ENCODE measurements at places on chromosomes 3 and 15.

GRCh38 chr15:33742306-33742705, 226.0 kb upstream of the CHRM5 start:
- no peak for DNase-seq

GRCh38 chr15:62740141-62741004, 302.2 kb upstream of the TPM1 start:
- no peak for DNase-seq

DNA sequence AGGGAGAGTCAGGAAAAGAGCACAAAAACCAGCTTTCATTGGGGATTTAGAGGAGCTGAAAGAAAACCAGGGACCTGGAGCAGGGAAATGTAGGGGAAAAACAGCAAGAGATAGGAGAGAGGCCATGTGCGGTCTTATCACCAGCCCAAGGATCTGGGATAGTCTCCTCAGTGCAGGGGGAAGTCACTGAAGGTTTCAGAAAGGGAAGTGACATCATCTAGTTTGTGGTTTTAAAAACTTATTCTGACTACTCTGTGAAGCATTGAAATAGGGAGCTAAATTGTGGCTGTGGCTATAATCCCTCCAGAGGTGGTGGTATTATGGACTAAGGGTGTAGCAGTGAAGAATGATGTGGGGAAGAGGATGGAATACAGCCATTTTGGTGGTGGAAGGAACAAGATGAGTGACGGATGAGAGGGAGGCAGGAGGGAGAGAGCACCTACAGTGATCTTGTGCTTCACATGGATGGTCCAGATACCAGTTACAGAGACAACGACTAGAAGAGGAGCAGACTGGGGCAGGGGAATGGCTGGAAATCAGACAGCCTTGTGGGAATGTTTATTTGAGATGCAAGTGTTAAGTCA, 72.7 kb downstream of the HMG20A start:
- peak; percentile 51 for DNase-seq

DNA sequence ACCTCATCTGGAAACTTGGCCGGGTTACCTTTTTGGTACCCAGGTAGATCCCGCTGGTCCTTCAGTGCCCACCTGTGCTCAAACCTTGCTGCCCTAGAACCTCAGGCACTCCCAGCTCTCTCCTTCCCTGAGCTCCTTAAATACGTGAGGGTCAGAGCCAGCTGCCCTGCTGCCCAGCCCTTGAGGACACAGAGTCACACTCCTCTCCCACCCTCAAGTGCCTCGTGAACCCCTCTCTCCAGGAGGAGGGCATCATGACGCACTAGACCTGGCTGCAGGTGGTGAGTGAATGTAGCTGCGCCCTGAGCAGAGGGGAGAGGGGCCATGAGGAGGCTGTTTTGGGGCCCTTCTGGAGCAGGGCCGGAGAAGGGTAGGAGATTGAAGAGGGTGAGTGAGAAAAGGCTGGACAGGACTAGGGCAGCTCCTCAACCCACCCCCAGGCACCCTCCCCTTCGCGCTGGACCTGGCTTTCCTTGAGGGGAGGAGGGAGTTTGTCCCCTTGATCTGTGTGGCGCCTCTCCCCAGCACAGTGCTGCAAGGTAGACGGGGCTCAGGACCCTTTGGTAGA, 941 bp downstream of the SLC12A8 start:
- no peak for DNase-seq

DNA sequence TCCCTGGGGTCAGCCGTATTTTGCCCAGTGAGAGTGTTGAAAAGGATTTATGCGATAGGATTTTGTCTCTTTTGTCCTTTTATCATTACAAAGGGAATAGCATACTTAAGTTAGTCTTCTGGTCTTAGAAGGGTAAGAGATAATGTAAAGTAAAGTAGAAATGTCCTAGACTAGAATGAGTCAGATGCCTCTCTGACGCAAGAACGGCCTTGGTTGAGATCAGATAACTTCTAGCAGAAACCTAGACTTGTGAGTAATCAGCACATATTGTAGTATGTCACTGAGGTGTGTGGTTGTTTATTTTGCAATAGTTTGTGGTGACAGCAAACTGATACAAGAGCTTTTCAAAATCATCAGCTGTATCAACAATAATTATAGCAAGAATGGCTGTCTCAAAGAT, 866.1 kb downstream of the NSUN3 start:
- peak; percentile 31 for DNase-seq

DNA sequence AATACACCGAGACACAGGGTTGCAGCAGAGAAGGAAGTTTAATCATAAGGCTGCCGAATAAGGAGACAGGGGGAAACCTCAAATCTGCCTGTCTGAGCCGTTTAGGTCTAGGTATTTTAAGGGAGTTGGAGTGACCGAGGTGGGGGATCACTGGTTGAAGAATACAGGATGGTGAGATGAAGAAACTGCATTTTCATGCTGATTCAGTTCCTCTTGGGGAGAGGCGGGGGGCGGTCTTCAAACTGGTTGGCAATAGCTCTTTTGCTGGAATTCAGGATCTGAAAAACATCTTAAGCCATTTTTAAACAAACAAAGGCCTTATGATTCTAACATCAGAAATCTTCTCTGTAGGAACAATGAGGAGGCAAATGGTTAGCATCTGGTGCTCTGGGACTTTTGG, 699.5 kb upstream of the CFAP20DC start:
- no peak for DNase-seq

- DNase-seq, result no peak
Measured at GRCh38 chr3:120568598-120568997, 27.5 kb upstream of the NDUFB4 start.

GRCh38 chr3:64417816-64418215, 192.6 kb upstream of the PRICKLE2 start:
- no peak for DNase-seq

GRCh38 chr3:148162132-148162531, 535.6 kb upstream of the AGTR1 start:
- DNase-seq, result no peak

GRCh38 chr15:75104804-75105557, 81.6 kb downstream of the PPCDC start:
- DNase-seq, result peak; percentile 82

DNA sequence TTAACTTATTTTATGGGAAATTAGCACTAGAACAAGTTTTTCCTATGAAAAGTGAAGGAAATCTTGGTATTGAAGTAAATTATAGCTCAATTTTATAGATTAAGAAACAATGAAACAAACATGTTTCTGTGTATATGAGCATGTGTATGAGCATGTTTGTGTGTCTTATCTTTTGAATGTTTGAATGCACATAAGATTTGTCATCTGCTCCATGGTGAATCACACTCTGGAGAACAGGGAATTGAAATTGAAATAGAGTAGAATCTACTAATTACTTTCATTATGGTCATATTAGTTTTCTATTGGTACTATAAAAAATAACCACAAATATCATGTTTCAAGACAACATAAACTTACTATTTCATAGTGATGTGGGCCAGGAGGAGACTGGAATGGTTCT, 646.6 kb downstream of the OTOL1 start:
- no peak for DNase-seq

DNA sequence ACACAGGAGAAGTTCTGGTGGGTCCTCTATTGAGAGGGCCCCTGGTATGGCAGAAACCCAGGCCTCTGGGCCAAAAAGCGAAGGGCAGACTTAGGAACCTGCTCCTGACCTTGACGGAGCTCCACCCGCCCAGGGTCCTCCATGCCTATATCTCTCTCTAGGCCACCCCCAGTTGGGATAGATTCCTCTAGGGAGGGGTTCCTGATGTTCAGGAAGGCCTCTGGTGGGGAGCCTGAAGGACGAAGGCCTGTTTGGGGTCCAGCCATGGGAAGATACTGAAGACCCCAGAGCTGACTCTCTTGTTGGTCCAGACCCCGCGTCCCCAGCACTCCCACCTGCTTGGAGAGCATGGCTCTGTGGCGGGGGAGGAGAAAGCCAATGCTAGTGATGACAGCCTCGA, 104.2 kb downstream of the CORO2B start:
- DNase-seq, result no peak

DNA sequence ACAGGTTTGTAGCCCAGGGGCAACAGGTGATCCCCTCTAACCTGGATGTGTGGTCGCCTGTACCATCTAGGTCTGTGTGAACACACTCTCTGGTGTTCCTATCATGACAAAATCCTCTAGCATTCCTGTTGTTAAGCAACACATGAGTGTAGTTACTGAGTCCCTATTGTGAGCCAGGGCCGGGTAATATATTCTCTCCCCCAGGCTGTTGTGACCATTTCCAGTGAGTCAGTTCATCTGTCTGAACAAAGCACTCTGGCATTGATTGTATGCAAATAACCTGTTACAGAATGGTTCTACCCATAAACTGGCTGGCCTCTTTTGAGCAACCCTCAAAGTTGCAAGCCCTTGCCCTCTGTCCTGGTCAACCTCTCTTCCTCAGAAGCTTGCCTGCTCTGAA, 2.6 kb upstream of the FLNB start:
- DNase-seq, result no peak

- DNase-seq, result no peak
Measured at GRCh38 chr15:85474700-85475316, 94.4 kb downstream of the AKAP13 start.

- no peak for DNase-seq
Measured at GRCh38 chr3:113079218-113079961, 88.6 kb downstream of the GTPBP8 start.

GRCh38 chr15:60115579-60116380, 111.7 kb downstream of the FOXB1 start:
- peak; percentile 40 for DNase-seq

Measured in activated CD4-positive, alpha-beta T cell treated with anti-CD3 and anti-CD28 coated beads, Interleukin-10, Interleukin-2, amounts not matched to agents 100 ng/mL and 50 ng/mL, durations not matched to agents 16 hours and 8 hours (primary cell).